Pancreas (tissue), 10 donors: ENCODE measurements at places on chromosomes 1 and 21.

DNA sequence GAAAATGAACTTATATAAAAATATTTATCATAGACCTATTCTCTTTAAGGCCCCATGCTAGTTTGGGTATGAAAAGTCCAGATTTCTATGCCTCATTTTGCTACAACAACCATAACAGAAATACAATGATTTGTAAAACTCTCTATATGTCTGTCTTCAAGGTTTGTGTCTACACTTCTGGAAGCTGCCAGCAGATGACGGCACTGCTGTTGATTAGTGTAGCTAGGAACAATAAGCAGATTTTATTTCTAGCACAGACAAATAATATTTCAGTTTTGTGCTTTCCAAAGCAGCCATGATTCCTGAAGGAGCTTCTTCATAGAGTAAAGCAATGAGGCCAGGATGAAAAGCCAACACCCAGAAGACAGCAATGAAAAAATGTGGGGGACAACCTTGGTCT lies 779.6 kb upstream of the ADGRL2 start:
- no peak for DNase-seq
- no peaks in the 10 kb centered on the region for H3K27me3 ChIP-seq
- no peaks in the 10 kb centered on the region for H3K4me1 ChIP-seq
- no peak overlapping the region for H3K27ac ChIP-seq
- H3K36me3 ChIP-seq = no peaks in the 10 kb centered on the region

DNA sequence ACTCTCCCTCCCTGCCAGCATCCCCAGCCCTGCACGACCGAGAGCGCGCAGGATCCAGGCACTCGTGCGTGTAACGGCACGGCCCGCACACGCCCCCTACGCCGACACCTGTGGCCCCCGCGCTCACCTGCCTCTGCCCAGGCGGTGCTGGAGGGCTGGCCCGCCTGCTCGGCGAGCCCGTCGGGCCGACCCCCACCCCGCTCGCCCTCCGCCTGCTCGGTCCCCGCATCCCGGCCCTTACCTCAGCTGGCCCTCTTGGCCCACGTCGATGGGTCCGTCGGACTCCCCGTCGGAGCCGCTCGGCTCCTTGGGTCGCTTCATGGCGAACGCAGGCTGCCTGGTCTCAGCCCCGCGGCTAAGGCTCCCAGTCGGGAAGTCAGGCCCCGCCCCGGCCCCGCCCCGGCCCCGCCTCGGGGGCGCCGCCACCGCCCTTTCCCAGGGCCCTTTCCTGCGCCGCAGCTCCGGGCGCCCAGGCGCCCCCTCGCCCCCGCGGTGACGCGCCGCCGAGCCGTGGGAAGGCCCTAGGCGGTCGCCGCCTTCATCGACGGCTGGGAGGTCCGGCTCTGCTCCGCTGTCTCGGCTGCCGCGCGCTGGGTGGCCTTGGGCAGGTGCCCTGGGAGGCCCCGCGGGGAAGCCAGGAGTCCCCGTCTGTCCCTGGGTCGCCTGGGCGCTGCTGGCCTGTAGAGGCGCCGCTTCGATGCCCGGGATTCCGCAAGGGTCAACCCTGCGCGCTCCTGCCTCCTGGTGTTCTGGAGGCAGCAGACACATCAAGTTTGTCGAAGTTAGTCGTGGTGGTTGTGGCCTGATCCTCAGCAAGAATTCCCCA lies at the start of gene HEYL:
HEYL (minus strand) TSS at position 339 of the 826 bp plus-strand sequence; CDS start at position 321, 18 bp downstream.
- peaks cover 5% of the 10 kb centered on the region for H3K4me1 ChIP-seq
- H3K36me3 ChIP-seq = no peaks in the 10 kb centered on the region
- H3K27ac ChIP-seq = peak within 1 kb of the TSS; percentile 74
- H3K27me3 ChIP-seq = no peaks in the 10 kb centered on the region

DNA sequence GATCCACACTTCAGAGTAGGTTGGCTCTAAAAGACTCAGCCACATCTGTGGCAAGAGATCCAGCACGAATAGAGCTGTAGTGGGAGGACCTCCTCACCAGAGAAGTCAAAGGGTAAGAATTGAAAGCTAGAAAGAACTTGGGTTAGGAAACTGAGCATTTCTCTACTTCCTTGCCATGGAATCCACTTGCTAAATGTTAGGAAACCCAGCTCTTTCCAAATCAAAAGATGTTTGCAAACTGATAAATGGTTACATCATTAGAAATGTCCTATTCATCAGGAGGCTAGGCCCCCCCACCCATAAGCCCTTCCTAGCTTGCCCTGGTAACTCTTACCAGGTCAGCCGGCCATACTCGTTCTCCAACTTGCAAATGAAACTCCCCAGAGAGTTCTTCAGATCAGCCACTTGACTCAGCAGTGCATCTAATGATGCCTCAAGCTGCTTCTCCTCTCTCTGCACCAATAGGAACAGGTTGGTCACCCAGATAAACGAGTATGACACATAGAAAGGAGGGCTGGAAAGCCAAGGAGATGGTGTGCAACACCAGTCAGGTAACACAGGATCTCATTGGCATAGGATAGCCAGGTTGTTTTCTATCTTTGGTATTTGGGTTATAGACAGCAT lies 1.5 kb downstream of the MED8 start:
- peaks cover 18% of the 10 kb centered on the region for H3K4me1 ChIP-seq
- no peaks in the 10 kb centered on the region for H3K27me3 ChIP-seq
- H3K27ac ChIP-seq = no peak overlapping the region
- H3K36me3 ChIP-seq = peaks cover 24% of the 10 kb centered on the region

DNA sequence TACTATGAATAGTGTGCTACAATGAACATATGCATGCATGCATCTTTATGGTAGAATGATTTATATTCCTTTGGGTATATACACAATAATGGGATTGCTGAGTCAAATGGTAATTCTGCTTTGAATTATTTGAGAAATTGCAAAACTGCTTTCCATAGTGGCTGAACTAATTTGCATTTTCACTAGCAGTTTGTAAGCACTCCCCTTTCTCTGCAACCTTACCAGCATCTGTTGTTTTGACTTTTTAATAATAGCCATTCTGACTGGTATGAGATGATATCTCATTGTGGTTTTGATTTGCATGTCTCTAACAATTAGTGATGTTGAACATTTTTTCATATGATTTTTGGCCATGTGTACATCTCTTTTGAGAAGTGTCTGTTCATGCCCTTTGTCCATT lies 24.0 kb upstream of the DIRAS3 start:
- H3K4me1 ChIP-seq = no peaks in the 10 kb centered on the region
- H3K27ac ChIP-seq = no peak overlapping the region
- no peak overlapping the region for H3K4me3 ChIP-seq
- H3K27me3 ChIP-seq = no peaks in the 10 kb centered on the region
- H3K36me3 ChIP-seq = no peaks in the 10 kb centered on the region

- no peak overlapping the region for H3K27ac ChIP-seq
- no peaks in the 10 kb centered on the region for H3K36me3 ChIP-seq
- DNase-seq = peak; percentile 37
- no peak overlapping the region for H3K4me3 ChIP-seq
- peaks cover 45% of the 10 kb centered on the region for H3K4me1 ChIP-seq
These were observed 12.6 kb upstream of the EDN2 start for GRCh38 chr1:41497056-41497440.

DNA sequence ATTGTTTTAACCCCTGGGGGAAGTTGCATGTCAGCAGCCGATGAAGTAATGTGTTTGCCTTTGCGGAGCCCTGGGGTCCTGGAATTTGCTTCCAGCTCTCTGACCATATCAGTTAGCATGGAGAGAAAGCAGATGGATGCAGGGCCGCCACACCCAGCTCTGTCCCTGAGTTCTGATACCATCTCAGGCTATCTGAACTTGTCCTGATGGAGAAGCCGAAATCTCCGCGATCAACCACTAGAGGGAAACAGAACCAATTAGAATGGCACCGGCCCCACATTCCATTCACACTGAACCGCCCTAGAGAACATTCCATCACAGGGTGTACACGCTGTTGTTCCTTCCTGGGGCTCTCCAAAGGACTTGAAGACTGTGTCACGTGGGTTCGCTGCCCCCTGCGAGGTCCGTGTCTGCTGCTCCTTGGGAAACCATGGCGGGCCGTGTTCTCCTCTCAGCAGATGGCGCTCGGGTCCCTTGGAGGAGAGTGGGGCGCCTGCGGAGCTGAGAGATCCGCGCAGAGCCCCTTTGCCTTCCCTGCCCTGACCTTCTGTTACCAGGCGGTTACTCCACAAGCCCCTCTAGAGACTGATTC lies 75.4 kb downstream of the ABCA4 start:
- no peaks in the 10 kb centered on the region for H3K27me3 ChIP-seq
- no peak overlapping the region for H3K27ac ChIP-seq
- no peak for DNase-seq
- H3K4me3 ChIP-seq = no peak overlapping the region

- no peak overlapping the region for H3K27ac ChIP-seq
- no peaks in the 10 kb centered on the region for H3K27me3 ChIP-seq
- no peak overlapping the region for H3K4me3 ChIP-seq
These were observed 42.8 kb downstream of the PRDM15 start for GRCh38 chr21:41836166-41837015.

GRCh38 chr1:172867216-172867818 lies 183.4 kb downstream of the TNFSF18 start:
- H3K27me3 ChIP-seq = no peaks in the 10 kb centered on the region
- H3K4me1 ChIP-seq = no peaks in the 10 kb centered on the region
- H3K27ac ChIP-seq = no peak overlapping the region
- no peak overlapping the region for H3K4me3 ChIP-seq
- H3K36me3 ChIP-seq = no peaks in the 10 kb centered on the region
- DNase-seq = no peak

DNA sequence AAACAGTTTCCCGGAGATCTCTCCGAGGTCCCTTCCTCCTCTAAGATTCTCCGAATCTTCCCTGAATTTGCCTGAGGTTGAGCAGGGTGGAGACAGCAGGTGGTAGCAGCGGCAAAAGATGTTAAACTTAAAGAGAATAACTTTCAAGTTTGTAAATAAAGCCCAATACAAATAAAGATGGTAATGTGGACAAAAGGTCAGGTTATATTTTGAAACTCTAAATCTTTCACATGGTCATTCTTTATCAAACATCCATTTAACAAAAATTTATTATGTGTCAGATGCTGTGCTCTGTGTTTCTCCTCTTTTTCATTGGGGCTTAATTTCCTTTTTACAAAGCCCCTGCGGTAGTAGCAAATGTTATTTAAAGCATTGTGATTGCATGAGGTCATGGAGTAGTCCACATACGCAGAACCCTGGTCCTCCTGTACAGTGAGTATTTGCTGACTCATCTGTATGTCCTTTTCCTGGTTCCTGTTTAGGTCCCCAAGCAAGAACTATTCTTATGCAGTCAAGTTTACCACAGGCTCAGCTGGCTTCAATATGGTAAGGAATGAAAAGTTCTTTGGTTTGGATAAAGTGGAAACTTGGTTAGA lies 119.2 kb downstream of the ITSN1 start:
- no peaks in the 10 kb centered on the region for H3K36me3 ChIP-seq
- H3K27me3 ChIP-seq = no peaks in the 10 kb centered on the region
- H3K4me3 ChIP-seq = no peak overlapping the region
- peak overlapping the region; percentile 59 for H3K27ac ChIP-seq
- no peak for DNase-seq
- H3K4me1 ChIP-seq = no peaks in the 10 kb centered on the region

- H3K4me3 ChIP-seq = no peak overlapping the region
- no peaks in the 10 kb centered on the region for H3K4me1 ChIP-seq
- no peak overlapping the region for H3K27ac ChIP-seq
- no peak for DNase-seq
- no peaks in the 10 kb centered on the region for H3K27me3 ChIP-seq
These were observed 8.2 kb upstream of the ASAP3 start for GRCh38 chr1:23492132-23492720.

- peaks cover 49% of the 10 kb centered on the region for H3K4me1 ChIP-seq
- no peak overlapping the region for H3K27ac ChIP-seq
- H3K4me3 ChIP-seq = no peak overlapping the region
- DNase-seq = no peak
These were observed 48.5 kb downstream of the NR5A2 start for GRCh38 chr1:200075938-200076546.

- H3K4me1 ChIP-seq = no peaks in the 10 kb centered on the region
- no peaks in the 10 kb centered on the region for H3K36me3 ChIP-seq
- H3K27ac ChIP-seq = no peak overlapping the region
- DNase-seq = no peak
- no peaks in the 10 kb centered on the region for H3K27me3 ChIP-seq
- no peak overlapping the region for H3K4me3 ChIP-seq
These were observed 22.8 kb downstream of the WDR26 start for GRCh38 chr1:224411766-224412165.

- H3K27me3 ChIP-seq = no peaks in the 10 kb centered on the region
- H3K27ac ChIP-seq = no peak overlapping the region
- H3K4me1 ChIP-seq = no peaks in the 10 kb centered on the region
- DNase-seq = peak; percentile 7
- H3K36me3 ChIP-seq = no peaks in the 10 kb centered on the region
- H3K4me3 ChIP-seq = no peak overlapping the region
These were observed 43.7 kb downstream of the CDK18 start for GRCh38 chr1:205547936-205548827.

- DNase-seq = no peak
- no peak overlapping the region for H3K27ac ChIP-seq
- no peaks in the 10 kb centered on the region for H3K4me1 ChIP-seq
- H3K4me3 ChIP-seq = no peak overlapping the region
- no peaks in the 10 kb centered on the region for H3K36me3 ChIP-seq
- H3K27me3 ChIP-seq = no peaks in the 10 kb centered on the region
These were observed 420.8 kb downstream of the NPHP4 start for GRCh38 chr1:5571438-5571837.

DNA sequence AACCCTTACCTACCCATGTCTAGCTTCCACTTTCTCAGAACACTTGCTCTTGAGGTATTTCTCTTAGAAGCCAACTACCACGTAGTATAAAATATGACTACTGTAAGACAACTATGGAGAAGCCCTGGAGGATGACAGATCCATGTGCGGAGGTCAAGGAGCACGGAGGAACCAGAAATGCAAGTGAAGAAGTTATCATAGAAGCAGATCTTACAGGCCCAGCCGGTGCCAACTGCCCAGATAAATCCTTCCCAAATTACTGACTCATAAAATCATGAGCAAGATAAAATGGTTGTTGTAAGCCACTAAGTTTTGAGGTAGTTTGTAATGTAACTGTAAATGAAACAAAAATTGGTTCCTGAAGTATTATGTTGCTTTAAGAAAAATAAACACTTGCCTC lies 12.6 kb downstream of the GTF2B start:
- no peak overlapping the region for H3K4me3 ChIP-seq
- H3K27ac ChIP-seq = no peak overlapping the region
- no peaks in the 10 kb centered on the region for H3K27me3 ChIP-seq

- no peak overlapping the region for H3K4me3 ChIP-seq
- no peaks in the 10 kb centered on the region for H3K4me1 ChIP-seq
- H3K36me3 ChIP-seq = no peaks in the 10 kb centered on the region
- H3K27ac ChIP-seq = no peak overlapping the region
- no peaks in the 10 kb centered on the region for H3K27me3 ChIP-seq
These were observed 20.3 kb downstream of the RSPH1 start for GRCh38 chr21:42475526-42476387.

- no peaks in the 10 kb centered on the region for H3K27me3 ChIP-seq
- peak within 1 kb of the TSS; percentile 57 for H3K4me3 ChIP-seq
- peak; percentile 62 for DNase-seq
- no peaks in the 10 kb centered on the region for H3K36me3 ChIP-seq
- no peaks in the 10 kb centered on the region for H3K4me1 ChIP-seq
These were observed at the start of gene KIRREL1 for GRCh38 chr1:157993147-157993917. TSS of gene KIRREL1 (plus strand) at chr1:157993645. CDS start at chr1:157993677, 32 bp downstream.
